Umbilical cord (tissue), 2 donors: ENCODE measurements at places on chromosomes 4 and X.

DNA sequence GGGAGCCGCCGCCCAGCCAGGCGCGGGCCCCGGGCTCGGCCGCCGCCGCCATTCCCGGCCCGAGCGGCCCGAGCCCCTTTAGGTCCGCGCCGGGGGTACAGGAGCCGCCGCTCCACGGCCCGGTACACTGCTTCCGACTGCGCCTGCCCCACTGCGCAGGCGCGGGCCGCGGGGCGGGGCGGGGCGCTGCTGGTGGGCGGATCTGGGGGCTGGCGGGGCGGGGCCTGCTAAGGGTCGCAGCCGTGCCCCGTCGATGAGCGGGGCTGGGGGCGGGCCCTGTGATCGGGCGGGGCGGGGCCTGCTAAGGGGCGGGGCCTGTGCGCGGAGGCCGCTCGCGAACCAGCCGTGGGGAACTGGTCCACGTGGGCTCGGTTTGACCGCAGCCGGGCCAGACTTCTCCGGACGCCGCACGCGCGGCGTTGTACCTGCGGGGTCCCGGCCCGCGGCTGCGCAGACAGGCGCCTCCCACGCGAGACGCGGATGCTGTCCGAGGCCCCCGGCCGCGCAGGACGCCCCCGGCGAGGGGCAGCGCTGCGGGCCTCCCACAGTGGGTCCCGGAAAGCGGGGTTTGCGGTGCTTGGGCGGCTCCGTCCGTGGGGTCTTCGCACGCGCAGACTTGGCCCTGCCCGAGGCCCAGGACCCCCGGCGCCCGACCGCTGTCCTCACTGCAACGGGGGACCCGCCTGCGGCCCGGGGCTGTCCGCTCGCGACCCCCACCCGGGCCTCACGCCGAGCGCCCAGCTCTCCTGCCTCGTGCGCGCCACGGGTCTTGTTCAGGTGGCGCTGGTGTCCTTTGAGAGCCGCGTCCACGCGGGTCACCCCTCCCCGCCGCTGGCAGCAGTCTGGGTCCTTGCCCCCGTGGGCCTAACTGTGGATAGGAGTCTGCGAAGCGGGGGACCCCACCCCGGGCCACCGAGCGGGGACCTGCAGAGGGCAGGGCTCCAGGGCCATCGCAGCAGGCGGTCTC is at the start of gene DGKQ:
Gene DGKQ (minus strand): TSS at position 139 of the 967 bp plus-strand sequence. CDS start 87 bp downstream, at position 52.
- peak; percentile 80 for DNase-seq

GRCh38 chr4:168380290-168380689 is 61.7 kb upstream of the DDX60 start:
- DNase-seq, result no peak

- no peak for DNase-seq
Measured at GRCh38 chr4:105620640-105621323, 68.4 kb downstream of the ARHGEF38 start.

GRCh38 chr4:120948382-120948781 is 25.9 kb upstream of the PRDM5 start:
- DNase-seq, result no peak

GRCh38 chrX:69493193-69493592 is 10.9 kb upstream of the NALF2 start:
- DNase-seq, result no peak

GRCh38 chr4:119310826-119311225 is 11.1 kb downstream of the FABP2 start:
- no peak for DNase-seq

GRCh38 chr4:187103351-187103750 is 379.7 kb upstream of the FAT1 start:
- DNase-seq, result no peak

- DNase-seq, result no peak
Measured at GRCh38 chr4:139508581-139509237, 47.3 kb downstream of the SETD7 start.

DNA sequence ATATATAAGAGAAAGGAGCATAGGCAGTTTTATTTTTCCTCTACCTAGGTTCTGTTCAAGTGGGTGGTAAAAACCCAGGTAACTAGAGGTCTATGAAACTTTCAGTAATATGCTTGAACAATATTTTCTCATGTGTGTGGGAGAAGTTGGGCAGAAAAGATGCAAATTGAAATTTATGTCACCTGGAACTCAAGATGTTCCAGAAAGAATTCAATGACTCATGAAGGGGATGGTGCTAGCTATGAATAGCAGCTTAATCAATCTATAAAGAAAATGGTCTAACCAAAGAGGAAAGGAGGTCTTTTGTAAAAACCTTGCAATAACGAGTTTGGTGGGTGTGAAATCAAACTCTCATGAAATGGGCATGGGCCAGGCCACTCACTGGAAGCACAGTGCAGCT is 263.8 kb downstream of the INPP4B start:
- DNase-seq, result no peak

GRCh38 chr4:78953769-78954666 is 14.8 kb upstream of the PAQR3 start:
- DNase-seq, result no peak

- DNase-seq, result peak; percentile 13
Measured at GRCh38 chrX:11470250-11470974, 177.2 kb downstream of the AMELX start.

GRCh38 chr4:139773560-139774318 is 108.1 kb downstream of the MGST2 start:
- DNase-seq, result no peak

GRCh38 chr4:58658701-58659100 is 1548.5 kb upstream of the IGFBP7 start:
- DNase-seq, result no peak

GRCh38 chr4:186999686-187000085 is 276.0 kb upstream of the FAT1 start:
- no peak for DNase-seq

DNA sequence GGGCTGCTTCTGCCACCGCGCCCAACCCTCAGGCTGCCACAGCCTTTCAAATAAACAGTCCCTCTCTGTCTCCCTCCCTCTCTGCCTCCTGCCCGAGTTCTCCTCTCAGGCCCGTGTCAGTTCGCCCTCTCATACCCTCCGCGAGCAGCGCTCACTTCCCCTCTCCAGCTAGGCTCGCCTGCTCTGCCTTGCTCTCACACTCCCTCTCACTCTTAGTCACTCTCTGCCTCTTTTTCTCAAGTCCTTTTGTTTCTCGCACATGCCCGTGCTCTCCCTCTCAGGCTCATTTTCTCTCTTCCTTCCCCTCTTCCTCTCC is 3.2 kb downstream of the EFNB1 start:
- DNase-seq, result peak; percentile 78

DNA sequence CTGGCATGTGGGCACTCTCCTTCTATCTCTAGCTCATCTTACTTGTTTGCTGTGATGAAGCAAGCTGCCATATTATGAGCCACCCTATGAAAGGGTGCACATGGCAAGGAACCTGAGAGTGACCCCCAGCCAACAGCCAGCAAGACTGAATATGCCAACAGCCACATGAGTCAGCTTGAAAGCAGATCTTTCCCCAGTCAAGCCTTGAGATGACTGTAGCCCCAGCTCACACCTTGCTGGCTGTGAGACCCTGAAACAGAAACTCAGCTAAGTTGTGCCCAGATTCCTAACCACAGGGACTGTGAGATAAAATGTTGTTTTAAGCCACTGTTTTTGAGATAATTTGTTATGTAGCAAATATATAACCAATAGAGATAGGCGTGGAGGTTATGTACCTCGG is 36.2 kb downstream of the KDM5C start:
- DNase-seq, result no peak

DNA sequence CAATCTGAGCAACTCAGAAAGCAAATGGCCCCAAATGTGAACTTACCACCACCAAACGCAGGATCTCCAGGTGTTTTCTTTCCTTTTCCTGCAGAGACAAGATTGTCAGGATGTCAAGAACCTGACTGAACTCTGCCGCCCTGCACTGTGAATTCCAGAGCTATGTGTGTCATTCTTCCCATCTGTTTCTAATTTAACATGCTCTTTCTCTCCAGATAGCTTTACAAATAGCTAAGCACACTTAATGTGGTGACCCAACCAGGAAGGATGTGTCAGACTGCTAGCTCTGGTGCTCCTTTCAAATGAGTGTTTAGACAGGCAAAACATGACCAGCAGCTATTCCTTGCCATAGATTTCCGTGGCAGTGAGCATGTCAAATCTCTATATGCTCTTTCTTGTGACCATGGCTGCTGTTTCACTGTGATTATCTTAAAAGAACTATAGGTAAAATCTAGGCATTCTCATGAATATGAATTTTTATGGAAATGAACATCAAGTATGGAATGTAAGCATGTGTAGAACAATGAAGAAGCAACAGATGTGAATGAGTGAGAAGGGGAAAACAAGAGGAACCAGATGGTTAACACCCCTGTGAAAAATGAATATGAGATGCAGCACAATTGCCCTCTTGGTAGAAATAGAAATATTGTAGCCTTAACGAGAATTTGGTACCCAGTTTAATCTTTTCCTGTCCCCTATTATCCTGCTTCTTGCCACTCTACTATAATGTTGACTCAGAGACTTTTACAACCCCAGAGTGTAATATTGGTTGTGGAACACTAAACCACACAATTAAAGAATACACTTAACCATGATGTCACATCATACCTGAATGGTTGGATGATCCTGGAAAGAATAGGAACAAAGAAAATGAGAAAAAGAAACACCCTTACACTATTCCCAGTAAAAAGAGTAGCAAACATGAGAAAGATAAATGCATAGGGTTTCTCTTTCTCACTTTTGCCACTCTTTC is 247.8 kb upstream of the DKK2 start:
- DNase-seq, result peak; percentile 91

- no peak for DNase-seq
Measured at GRCh38 chr4:174714393-174715211, 114.4 kb downstream of the GLRA3 start.

GRCh38 chrX:39018541-39018940 is 217.3 kb downstream of the MID1IP1 start:
- DNase-seq, result no peak

DNA sequence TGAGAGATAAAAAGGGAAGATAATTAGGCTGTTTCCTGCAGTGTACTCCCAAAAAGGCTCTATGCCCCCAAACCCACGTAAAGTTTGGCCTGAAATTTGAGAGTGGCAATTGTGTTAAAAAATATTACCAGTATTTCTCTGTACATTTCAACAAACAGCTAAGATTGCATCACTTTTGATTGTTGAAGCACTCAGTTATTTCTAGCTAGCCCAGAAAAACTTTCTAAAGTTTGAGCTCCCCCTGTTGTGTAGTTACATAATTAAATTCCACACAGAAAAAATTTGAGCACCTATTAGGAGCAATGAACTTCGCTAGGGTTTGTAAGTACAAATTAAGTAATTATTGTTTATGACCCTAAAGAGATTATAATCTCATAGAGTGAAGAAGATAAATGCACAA is 109.4 kb downstream of the DLG3 start:
- peak; percentile 22 for DNase-seq

DNA sequence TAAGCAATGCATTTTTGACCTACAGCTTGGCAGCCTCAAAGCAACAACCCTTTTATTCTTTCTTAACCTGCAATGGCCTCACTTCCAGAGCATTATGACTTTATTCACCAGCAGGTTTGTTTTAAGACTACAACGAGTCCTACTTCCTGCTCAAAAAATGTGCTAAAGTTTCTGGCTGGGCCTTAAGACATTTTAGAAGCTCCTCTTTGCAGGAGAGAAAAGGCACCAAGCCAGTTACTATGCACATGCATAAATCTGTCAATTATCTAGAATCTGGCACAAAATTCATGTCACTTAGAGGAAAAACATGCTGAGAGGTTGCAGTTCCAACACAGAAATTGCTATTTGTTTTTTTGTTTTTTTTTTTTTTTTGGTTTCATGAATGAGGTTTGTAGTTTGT is 223.0 kb upstream of the EPHA5 start:
- no peak for DNase-seq

DNA sequence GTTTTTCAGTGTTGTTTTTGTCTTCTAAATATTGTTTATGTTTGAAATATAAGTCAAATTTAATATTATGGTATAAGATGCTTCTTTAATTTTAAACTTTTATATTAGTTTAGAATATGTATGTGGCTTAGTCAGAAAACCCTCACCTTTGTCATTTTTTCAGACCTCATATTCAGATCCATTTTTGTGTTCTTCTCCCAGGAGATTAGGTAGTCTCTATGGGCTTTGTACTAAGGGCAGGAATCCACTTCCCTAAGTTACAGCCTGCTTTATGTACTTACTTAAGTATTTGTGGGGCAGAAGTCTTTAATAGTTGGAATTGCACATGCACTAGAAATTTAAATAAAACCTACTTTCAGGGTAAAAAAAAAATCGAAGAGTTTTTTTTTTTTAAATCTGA is 63.5 kb upstream of the TENM3 start:
- peak; percentile 41 for DNase-seq
